ENCODE measurements at places on chromosomes 7 and 10.

DNA sequence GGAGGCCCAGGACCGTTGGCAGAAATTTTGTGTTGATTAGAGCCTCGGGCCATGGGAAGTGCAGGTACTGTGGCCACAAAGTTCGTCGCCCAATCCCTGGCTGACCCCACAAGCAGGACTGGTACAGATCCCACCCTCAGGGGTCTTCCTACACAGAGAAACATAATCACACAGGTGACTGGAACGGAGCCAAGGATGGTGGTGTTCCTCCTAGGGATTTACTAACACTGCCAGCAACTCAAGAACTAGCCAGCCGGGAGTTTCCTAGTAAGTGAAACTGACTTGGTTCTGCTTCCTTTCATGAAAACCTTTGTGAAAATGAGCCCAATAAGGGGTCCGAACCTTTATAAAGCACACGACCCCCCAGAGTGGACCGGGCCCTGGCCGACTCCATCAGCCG lies 5.7 kb downstream of the CUX1 start:
- no peaks in the 10 kb centered on the region for H3K36me3 ChIP-seq
- H3K4me1 ChIP-seq, result peaks cover 14% of the 10 kb centered on the region
- DNase-seq, result no peak
- H3K4me3 ChIP-seq, result no peak overlapping the region
- no peak overlapping the region for H3K27ac ChIP-seq
- no peaks in the 10 kb centered on the region for H3K27me3 ChIP-seq

DNA sequence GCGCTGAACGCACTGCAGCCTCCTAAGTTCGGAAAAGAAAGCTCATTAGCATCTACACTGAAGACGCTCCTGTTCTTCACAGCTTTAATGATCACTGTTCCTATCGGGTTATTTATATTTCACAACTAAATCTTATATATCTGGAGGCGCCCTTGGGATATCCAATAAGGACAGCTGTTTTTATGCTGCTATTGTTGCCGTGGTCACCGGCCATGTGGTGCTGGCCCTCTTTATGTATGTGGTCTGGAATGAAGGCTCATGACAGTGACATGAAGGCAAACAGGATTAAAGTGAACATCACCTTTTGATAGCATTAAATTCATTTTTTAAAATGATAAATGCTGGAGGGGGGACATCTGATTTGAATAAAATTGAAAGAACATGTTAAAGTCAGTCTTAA lies 8.8 kb downstream of the BLVRA start:
- peaks cover 9% of the 10 kb centered on the region for H3K4me1 ChIP-seq
- H3K27ac ChIP-seq, result no peak overlapping the region
- DNase-seq, result no peak
- H3K4me3 ChIP-seq, result no peak overlapping the region

DNA sequence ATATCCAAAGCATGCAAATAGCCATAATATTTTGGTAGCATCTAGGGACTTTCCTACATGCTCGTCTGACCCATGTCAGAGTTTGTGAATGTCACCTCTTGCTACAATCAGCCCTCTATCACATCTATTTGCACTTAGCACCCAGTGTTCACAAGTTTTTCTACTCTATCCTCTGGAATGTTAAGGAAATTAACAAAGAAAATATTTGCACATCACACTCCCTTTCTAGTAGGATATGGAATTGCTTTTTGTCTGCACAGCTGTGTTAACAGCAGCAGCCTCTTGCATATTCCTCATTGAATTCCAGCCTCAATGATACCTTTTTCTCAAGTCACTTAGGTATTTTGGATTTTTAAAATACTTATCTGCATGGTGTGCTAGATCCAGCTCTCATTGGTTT lies 403.1 kb upstream of the SEMA3C start:
- H3K27me3 ChIP-seq, result no peaks in the 10 kb centered on the region
- DNase-seq, result no peak
- no peak overlapping the region for H3K4me3 ChIP-seq
- no peaks in the 10 kb centered on the region for H3K36me3 ChIP-seq
- H3K27ac ChIP-seq, result no peak overlapping the region

DNA sequence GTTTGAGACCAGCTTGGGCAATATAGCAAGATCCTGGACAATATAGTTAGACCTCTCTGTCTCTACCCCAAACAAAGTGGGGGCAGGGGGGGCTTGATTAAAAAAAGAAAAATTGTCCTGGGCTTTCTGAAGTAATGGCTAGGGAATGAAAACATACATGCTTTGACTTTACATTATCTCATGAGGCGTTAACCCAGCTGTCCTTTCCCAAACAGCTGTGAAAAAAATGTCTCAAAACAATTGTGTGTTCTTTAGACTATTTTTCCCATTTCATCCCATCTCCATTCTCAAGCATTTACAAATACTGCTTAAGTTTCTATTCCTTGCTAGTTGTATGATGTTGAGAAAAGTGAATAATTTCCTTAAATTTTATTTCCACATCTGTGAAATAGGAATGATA lies 27.0 kb upstream of the CDK13 start:
- DNase-seq, result no peak
- H3K27me3 ChIP-seq, result no peaks in the 10 kb centered on the region
- H3K4me3 ChIP-seq, result no peak overlapping the region
- peaks cover 10% of the 10 kb centered on the region for H3K4me1 ChIP-seq

- no peak overlapping the region for H3K27ac ChIP-seq
- H3K36me3 ChIP-seq, result peaks cover 3% of the 10 kb centered on the region
- no peaks in the 10 kb centered on the region for H3K4me1 ChIP-seq
- no peaks in the 10 kb centered on the region for H3K27me3 ChIP-seq
- DNase-seq, result no peak
- H3K4me3 ChIP-seq, result no peak overlapping the region
Measured at GRCh38 chr10:92342796-92343195, 51.8 kb downstream of the MARCHF5 start.

DNA sequence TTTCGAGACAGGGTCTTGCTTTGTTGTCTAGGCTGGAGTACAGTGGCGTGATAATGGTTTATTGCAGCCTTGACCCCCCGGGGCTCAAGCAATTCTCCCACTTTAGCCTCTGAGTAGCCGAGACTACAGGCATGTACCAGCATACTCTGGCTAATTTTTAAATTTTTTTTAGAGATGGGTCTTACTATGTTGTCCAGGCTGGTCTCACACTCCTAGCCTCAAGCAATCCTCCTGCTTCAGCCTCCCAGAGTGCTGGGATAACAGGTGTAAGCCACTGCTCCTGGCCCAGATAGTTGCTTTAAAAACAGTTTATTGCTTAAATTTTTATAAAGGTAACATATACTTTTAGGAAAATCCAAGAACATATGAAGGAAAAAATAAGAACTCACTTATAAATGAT lies 26.3 kb downstream of the NEURL1 start:
- H3K4me1 ChIP-seq, result no peaks in the 10 kb centered on the region
- H3K27me3 ChIP-seq, result no peaks in the 10 kb centered on the region
- no peak overlapping the region for H3K4me3 ChIP-seq
- H3K36me3 ChIP-seq, result no peaks in the 10 kb centered on the region
- no peak overlapping the region for H3K27ac ChIP-seq

Measured in H1 (cell line).